ENCODE measurements at places on chromosomes 2 and 18. TPM values are rescaled to one million over a fixed set of nuclear protein-coding genes. Genes with fewer than 3 reads are reported as not detected.

GRCh38 chr18:25662272-25662671 is 310.3 kb upstream of the ZNF521 start:
- no peak for DNase-seq

GRCh38 chr2:197576631-197577030 is 60.8 kb downstream of the MOB4 start:
- no peak for DNase-seq

- DNase-seq, result no peak
These were observed 8.2 kb downstream of the KCTD1 start for GRCh38 chr18:26540043-26540628.

- DNase-seq, result no peak
These were observed 58.0 kb downstream of the FARP2 start for GRCh38 chr2:241413929-241414580.

The AP1S3 gene
- 6.4 TPM for total RNA-seq

The UGT1A3 gene
- total RNA-seq, result not detected

DNA sequence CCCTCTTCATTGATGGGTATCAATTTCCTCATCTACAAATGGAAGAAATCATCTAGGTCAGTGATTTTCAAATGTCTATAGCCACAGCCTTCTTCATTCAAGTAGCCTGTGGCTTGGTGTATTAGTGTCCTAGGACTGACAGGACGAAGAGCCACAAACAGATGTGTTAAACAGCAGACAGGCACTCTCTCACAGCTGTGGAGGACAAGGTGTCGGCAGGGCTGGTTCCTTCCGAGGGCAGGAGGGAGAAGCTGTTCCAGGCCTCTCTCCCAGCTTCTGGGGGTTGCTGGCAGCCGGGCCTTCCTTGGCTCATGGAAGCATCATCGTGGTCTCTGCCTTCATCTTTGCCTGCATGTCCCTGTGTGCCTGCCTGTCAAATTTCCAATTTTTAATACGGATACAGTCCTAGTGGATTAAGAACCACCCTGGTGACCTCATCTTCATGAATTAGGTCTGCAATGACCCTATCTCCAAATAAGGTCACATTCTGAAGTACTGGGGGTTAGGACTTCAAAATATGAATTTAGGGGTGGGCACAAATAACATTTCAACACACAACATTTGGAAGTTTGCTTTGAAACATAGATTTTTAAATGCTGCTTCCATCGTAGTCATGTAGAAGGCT is 86.5 kb downstream of the PTGR3 start:
- no peak for DNase-seq

GRCh38 chr18:41371156-41372045 is 583.6 kb upstream of the PIK3C3 start:
- DNase-seq, result no peak

The ALK gene
- 1.1 TPM for total RNA-seq

GRCh38 chr2:22377268-22377667 is 1007.7 kb upstream of the KLHL29 start:
- no peak for DNase-seq

The GPR155 gene
- total RNA-seq, result 6.2 TPM

GRCh38 chr2:214547931-214548330 is 137.1 kb downstream of the VWC2L start:
- DNase-seq, result no peak

DNA sequence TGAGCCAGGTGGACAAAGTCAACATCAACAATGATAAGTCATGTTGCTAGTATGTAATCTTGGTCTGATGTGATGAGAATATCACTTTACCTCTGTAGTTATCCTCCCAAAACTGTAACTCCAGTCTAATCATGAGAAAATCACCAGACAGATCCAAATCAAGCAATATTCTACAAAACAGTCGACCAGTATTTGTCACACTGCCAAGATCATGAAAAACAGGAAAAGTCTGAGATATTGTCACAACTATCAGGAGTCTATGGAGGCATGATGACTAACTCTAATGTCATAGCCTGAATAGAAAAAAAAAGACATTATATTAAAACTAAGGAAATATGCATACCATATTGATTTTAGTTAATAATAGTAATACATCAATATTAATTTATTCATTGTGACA is 1883.3 kb upstream of the CELF4 start:
- no peak for DNase-seq

DNA sequence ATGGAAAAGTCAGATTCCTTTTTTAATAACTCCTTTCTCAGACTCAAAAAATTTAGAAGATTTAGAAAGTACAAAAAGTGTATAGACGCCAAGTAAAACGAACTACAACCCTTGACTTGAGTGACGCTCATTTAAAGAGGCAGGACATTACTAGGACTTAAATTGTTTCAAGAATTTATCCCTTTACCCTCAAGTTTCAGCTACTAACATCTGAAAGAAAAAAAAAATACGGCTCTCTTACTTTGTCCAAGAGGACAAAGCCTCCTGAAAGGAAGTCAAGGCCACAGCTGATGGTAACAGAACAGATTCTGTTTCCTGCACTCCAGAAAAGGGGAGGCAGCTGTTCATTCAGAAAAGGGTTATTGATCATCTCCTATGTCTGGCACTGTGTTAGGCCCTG is 57.6 kb upstream of the PKDCC start:
- no peak for DNase-seq

DNA sequence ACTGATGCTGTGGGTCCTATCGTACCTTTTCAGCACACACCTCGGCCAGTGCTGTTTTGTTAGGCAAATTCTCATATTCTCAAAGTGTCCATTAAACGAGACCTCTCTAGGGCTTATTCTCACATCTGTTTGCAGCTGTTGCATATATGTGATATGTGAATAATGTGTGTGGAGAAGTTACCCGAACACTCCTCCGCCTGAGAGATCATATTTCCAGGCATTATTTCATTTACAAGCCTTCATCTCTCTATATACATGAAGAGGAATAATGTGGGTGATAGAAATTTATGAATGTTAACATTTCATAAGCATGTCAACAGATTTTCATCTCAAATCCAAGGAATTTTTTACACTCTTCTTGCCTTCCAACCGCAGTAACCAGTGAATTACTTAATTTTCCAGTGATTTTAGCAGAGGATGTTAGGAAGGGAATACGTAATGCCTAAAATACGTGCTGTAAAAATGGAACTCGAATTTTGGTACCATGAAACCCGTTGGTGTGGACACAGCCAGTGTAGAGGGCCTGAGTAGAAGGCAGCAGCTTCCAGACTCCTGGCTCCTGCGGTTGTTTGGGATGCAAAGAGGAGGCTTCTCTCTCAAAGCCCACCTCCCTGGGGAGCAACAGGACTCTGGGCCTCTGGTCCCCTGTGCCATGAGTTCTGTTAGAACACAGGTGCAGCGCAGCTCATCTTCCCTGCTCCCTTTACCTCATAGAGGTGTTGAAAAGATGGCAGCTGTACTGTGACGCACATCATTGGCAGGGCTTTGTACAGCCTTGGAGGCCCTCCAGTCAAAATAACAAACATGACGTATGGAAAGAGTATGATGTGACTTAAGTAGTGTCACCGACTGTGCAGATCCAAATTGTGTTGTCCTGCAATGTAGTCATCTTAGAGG is 280.1 kb downstream of the NEDD4L start:
- DNase-seq, result no peak

DNA sequence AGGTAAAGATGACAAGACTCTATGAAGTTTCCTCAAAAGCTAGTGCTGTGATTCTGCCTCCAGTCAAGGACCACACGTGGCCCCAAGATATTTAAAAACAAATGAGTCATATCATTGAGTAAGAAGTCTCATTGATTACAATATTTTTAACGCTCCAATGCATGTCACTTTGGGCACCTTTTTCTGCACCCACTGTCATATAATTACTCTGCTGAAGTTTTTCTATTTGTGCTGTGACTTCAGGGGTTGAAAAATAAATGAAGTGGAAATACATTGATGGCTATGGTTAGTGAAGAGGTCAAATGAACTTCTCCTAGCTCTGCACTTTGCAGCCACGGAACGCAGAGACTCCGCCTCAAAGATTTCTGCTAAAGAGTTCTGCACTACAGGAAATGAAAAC is 344.3 kb upstream of the KYNU start:
- no peak for DNase-seq

DNA sequence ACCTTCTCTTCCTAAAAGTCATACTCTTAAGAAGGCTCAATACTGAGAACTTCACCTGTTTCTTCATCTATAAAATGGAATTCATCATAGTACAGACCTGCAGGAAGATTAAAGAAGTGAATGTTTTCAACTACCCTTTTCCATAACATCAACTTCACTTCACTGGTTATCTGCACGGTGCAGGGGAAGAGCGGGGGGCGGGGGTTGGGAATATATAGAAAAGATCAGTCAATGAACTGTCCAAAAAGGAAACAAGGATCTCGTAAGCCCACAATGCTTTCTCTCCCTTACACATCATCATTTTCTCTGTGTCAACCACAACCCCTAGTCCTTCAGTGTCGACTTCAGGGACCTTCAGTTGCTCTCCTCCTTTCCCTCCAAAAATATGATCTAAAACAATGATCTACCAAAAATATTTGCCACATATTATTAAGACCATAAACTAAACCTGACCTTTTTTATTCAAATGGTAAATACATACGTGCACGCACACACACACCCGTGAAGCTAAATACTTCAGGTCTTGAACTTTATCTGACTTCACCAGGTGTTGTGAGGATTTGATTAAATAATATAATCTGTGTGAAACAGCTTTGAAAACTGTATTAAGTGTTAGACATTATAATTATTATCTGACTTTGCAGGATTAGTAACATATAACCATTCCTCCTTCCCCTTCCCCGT is 4.9 kb downstream of the MBOAT2 start:
- DNase-seq, result no peak

GRCh38 chr2:209682646-209683045 is 89.0 kb upstream of the UNC80 start:
- DNase-seq, result no peak

DNA sequence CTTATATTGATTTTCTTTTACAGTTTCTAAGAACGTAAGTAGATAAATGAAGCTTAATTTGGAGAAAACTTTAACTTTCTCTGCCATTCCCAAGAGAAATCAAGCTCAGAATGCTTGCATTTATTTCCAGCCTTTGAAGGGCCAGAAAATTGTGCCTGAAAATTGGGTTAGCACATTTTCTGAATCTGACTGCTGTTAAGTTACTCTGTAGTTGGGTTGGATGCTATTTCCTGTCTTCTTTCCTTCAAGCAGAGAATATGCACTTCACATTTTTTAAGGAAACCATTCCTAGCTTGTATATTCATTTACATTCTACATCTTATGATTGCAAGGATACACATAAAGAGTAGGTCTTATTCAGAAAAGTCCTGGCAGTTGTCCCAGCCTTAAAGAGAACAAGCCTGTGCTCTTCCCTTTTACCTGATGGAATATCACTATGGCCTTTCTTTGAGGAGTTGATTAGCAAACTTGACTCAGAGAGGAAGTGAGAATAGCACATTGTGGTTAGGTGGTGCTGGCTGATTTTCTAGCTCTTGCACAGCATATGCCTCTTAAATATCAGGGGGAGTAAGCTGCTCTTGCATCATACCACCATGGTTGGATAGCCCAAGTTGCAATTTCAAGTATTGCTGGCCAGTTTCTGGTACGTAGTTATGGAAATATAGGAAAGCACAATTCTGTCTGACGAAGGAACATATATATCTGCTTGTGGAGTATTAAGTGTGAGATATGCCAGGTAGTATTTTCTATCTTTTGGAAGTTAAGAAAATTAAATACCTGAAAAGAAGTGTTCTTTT is 133.7 kb downstream of the COMMD1 start:
- DNase-seq, result no peak

DNA sequence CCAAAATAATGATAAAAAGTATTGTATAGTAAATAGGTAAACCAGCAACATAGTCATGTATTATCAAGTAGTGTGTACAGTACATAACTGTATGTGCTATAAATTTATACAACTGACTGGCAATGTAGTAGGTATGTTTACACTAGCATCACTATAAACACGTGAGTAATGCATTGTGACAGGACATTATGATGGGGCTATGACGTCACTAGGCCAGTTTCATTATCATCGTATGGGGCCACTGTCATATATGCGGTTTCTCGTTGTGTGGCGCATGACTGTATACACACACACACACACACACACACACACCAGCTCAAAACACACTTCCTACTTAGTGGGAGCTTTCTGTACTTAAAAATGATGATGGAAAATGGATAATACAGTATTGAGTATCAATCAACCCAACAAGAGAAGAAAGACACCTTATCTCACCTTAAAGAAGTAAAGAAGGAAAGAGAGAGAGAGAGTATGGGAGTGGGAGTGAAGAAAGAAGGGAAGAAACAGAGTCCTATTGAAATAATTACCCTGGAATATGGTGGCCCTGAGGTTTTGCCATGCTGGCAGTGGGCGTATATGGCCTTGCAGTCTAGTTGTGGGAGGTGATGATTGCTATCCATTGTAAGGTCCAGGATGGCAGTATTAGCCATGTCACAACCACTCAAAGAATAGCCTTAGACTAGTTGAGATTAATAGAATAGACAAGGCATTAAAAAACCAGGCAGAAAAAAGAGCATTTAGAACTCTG is 186.4 kb upstream of the ZNF521 start:
- DNase-seq, result no peak

- no peak for DNase-seq
These were observed 144.6 kb downstream of the QPCT start for GRCh38 chr2:37489041-37489456.

DNA sequence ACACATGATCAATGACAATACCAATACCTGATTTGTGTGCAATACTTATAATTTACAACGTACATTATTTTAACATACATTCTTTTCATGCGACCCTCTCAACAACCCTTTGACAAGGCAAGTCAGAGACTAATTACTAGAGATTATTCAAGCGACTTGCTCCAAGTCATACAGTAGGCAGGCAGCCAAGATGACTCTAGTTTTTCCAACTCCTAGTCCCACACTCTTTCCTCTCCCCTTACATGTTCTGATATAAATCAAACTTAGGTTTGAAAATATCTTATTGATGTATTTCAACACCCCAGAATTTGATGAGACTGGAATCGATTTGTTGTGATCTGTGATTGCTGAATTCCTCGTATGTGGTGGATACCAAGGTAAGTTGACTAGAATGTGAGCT is 8.0 kb upstream of the CYP27C1 start:
- DNase-seq, result no peak
